Activated naive CD4-positive, alpha-beta T cell treated with anti-CD3 and anti-CD28 coated beads, Interleukin-2, amount 50 U/mL, for 16 hours (primary cell): ENCODE measurements at places on chromosomes 16 and 17.
A peak's percentile ranks its signal among the peaks of the same experiment; 100 is the strongest.

DNA sequence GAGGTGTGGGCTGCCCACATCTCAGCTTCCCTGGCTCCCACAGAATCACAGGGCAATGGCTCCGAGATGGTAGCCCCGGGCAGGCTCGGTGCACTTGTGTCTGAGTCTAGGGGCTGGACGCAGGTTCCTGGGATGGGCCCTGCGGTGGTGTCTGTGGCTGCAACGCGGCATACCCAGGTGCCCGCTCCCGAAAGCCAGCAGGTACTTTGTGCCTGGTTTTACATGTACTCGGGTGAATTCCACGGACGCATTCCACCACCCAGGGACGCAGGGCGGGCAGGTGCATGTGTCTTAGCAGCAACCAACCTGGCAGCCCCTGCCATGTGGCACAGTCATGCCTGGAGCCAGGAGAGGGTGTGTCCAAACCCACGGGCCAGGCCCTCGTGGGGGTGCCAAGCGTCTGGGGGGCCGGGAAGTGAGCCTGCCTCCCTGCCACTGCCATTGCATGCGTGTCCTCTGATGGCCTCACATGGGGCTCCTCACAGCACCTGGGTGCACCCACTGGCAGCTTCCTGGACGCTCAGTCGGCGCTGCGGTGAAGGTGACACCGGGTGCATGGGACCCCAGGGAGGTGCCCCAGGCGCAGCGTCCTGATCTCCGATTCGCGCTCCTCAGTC lies 4.4 kb upstream of the TMEM204 start:
- no peak for DNase-seq

GRCh38 chr17:48718227-48718760 lies 4.0 kb downstream of the PRAC1 start:
- peak; percentile 13 for DNase-seq

- no peak for DNase-seq
Measured at GRCh38 chr17:41540921-41541625, 13.0 kb upstream of the KRT19 start.

- DNase-seq: no peak
Measured at GRCh38 chr16:19410435-19411171, 7.1 kb upstream of the TMC5 start.

DNA sequence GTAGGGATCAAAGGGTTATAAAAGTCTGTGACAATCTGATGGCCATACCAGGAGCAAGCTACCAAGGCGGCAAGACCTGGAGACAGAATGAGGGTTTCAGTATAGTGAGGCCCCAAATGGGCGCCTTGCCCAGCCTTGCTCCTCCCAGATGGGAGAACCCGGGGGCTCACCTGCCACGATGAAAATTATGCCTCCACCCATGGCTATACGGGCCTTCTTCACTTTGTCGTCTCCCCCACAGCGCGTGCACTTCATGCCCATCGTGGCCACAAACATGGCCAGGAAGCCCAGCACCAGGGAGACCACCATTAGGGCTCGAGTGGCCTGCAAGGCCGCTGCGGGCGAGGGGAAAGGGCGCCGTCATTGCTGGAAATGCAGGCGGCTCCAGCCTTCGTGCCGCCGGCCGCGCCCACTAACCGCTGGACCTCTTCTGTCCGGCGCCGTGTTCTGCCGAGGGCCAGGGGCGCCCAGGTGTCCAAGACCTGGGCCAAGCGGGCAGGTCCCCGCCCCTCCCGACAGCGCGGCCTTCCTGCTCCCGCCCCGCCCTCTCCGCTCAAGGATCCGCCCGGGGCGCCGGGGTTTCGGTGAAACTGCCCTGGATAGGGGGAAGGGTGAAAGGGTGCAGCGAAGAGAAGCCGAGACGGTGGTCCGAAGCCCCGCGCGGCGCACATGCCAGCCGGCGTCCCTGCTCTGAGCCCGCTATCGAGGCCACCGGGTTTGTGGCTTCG lies 1.5 kb downstream of the CLDN7 start:
- DNase-seq: no peak

- DNase-seq: no peak
Measured at GRCh38 chr16:12317121-12317810, 340.7 kb downstream of the SNX29 start.

DNA sequence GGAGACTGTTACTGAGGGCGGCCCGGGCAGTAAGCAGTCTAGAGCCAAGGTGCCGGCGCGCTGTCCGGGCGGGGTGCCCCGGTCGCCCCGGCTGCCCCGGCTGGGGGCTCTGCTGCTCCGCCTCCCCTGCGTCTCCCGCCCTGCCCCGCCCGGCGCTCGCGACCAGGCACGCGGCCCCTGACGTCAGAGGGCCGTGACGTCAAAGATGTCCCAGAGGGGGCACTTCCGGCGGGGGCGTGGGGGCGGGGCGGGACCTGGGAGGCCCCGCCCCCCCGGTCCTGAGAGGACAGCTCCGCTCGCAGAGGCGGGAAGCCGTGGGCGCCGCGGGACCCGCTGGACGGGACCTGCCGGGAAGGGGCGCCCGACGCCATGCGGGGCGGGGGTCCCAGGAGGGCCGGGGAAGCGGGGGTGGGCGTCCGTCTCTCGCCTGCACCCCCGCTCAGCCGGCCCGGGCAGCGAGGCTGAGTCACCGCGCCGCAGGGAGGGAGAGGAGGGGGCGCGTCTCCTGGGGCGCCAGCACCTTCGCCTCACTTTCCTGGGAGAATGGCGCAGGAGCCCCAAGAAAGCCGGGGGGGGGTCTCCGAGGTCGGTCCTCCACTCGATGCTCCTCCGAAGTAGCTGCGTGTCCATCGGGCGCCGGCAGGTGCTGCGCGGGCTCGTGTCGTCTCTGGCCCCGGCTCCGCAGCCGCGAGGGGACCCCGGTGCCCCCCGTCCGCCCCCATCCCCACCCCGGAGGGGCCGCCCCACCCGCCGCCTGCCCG lies 4.4 kb upstream of the HIC1 start:
- DNase-seq: peak; percentile 77

DNA sequence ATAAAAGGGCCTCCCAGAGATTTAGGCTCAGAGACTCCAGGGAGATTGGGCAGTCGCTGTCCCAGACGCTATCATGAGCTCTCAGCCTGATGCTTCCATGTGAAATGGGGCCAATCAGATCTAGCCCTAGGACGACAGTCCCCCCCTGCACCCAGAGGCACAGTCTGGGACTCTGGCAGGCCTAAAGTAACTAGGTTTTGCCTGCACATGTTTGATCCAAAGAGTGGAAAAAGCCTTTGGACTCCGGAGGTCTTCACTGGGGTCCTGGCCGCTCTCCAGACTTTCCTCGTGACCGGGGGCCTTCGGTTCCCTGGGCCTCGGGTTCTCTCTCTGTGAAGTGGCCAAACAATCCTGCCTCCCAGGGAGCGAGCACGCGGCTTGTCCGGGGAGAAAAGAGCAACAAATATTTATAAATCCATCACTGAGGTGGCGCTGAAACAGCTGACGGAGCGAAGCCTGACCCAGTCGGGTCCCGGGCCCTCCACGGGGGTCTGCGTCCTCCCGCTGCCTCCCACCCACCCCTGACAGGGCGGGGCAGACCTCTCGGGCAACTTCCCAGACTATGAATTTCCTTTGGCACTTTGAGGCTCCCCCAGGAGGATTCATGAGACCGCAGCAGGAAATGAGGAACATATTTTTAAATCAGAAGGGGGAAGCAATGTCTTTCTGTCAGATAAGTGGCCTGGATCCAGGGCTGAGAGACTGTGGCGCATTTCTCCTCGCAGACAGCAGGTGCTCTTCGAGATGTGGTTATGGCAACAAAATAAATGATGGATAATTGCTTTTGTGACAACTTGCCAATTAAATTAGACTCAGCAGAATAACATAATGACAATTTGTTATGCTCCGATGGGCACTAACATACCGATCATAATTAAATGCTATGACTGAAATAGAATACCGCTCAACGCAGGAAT lies 38.9 kb downstream of the MRPS23 start:
- no peak for DNase-seq

- DNase-seq: no peak
Measured at GRCh38 chr17:1992541-1992940, 32.6 kb downstream of the RTN4RL1 start.

DNA sequence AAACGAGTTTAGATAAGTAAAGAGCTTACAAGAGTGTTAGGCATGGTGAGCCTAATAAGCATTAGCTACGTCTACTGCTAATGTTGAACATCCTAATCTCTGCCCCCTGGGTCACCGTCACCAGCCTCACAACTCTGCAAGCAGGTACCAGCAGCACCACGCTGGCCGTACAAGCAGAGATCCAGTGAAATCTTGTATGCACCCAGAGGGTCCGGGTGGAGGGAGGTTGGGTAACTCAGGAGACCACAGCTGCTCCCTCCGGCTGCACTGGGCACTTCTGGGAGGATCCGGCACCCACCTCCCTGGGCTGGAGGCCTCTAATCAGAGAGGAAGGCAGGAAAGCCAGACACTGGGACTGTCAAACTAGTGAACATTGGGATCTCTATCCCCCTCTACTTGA lies 8.4 kb upstream of the OR1F1 start:
- no peak for DNase-seq

DNA sequence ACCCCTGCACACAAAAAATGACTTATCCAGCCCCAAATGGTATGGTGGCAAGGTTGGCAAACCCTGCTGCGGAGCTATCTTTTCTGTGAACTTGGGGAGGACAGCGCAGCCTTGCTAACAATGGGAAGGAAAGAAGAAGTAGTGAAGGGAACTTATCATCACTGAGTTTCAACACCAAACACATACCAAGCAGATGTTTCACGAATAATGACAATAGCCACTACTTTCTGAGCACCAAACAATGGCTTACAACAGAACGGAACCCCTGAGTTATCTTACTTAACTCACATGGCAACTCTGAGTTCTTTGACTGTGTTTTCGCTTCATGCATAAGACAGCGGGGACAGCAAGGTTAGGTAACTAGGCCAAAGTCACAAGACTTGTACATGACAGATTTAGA lies 148.9 kb downstream of the XYLT1 start:
- no peak for DNase-seq

DNA sequence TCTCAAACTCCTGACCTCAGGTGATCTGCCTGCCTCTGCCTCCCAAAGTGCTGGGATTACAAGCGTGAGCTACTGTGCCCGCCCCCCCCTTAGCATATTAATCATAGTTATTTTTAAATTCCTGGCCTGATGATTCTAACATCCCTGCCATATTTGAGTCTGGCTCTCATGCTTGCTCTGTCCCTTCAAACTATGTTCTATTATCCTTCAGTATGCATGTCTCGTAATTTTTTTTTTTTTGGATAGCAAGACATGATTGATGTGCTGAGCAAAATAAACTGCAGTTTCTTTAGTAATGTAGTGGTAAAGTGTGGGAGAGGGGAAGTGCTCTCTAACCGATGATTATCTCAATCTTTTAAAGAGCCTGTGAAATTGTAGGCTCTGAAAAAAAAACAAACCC lies 34.3 kb upstream of the TMEM92 start:
- no peak for DNase-seq

GRCh38 chr16:56260378-56261160 lies 69.3 kb downstream of the GNAO1 start:
- DNase-seq: no peak

- DNase-seq: no peak
Measured at GRCh38 chr17:51590071-51590656, 329.8 kb downstream of the UTP18 start.

- no peak for DNase-seq
Measured at GRCh38 chr16:166375-167121, 770 bp downstream of the HBM start.

- DNase-seq: no peak
Measured at GRCh38 chr16:79400462-79401149, 199.9 kb downstream of the MAF start.

- DNase-seq: no peak
Measured at GRCh38 chr17:15999974-16000827, 577 bp downstream of the TTC19 start.

DNA sequence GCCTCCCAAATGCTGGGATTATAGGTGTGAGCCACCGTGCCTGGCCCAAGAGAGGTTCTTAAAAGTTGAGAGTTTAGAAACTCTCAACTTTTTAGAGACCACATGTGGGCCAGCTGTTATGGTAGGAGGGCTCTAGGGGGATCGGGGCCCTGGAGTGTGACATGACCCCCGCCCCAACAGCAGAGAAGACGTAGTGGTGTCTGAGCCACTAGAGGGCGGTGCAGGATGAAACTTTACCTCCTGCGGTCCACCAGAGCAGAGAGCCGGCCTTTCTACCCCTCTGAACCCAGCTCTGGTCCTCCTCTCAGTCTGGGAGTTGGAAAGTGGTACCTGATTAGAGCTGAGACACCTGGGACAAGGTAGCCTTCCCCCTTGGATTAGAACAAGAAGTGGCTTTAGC lies 7.4 kb downstream of the CDK5RAP3 start:
- peak; percentile 49 for DNase-seq

- DNase-seq: no peak
Measured at GRCh38 chr16:15032547-15033308, 23.1 kb downstream of the NTAN1 start.

GRCh38 chr16:3530371-3530914 lies 29.6 kb downstream of the CLUAP1 start:
- DNase-seq: no peak

- no peak for DNase-seq
Measured at GRCh38 chr17:46795379-46795952, 23.0 kb downstream of the WNT3 start.

DNA sequence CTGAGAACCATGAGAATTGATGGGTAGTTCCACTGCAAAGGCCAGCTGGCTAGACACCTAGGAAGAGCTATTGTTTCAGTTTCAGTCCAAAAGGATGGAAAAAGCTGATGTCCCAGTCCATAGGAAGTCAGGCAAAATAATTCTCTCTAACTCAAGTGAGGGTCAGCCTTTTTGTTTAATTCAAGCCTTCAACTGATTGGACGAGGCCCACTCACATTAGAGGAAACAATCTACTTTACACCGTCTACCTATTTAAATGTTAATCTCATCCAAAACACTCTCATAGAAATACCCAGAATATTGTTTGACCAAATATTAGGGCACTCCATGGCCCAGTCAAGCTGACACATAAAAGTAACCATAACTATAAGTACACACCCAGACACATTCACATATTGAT lies 14.4 kb upstream of the CCL13 start:
- DNase-seq: no peak

- no peak for DNase-seq
Measured at GRCh38 chr17:15957608-15958307, 12.8 kb downstream of the ADORA2B start.

GRCh38 chr17:2398655-2399571 lies 1.9 kb downstream of the MNT start:
- DNase-seq: peak; percentile 67

DNA sequence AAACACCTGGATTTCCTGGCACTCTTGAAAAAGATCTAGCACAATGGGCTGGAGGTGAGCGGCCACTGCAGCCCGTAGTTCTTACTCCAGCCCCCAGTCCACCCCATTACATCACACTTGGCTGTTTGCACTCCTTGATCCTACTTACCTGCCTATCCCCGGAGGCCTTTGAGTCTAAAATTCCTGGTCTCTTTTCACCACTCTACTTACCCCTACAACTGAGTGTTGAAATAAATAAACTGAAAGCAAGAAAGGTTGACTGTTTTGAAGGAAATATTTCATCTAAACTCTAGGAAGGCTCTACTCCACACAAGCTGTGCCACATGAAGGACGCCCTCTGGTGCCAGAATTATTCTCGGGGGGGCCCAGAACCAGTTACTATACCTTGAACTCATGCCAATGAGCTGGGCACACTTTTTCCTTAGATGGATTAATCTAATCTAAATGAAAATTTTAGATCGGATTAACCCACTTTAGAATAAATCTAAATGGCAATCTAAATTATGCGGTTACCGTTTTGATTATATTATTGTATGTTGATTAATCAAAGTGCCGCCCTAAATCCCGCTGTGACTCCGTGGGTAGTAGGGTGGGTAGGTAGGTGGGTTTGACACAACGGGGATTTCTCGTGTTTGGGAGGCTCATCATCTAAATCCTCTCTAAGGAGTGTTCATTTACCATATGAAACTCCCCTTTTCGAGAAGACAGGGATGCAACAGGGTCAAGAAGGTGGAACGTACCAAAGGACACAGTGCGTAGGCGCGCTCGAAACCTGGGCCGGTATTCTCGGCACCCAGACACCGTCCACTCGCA lies 651 bp upstream of the EIF1 start:
- DNase-seq: peak; percentile 65
